ENCODE measurements at places on chromosomes 6 and 20.

DNA sequence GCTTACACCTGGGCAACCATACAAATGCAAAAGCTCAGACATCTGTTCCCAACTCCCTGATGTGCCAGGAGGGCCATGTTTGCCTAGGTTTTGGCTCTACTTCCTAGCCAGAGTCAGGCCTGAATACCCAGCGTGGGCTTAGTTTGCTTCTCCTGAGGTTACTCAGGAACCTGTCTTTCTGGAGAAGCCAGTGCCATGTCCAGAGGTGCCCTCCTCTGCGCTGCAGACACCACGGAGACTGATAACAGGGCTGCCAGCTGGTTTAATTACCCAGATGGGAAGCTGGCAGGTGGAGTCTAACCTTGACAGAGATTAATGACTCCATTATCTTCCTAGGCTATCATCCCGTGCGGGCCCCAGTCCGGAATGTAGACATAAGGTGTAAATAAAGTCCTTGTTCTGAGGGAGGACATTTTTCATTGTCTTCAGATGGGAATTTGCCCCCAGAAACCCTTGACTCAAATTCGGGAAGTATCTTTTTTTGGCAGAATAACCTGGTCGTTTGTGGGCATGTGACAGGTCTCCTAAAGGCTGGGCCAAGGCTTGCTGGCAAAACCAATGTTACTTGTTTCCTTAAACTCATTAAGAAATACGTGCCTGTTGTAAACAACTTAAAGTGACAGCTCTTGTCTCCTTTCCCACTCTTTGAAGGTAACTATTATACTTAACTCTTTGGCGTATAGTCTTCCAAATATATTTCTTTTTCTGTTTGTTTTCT, 29.2 kb upstream of the ZNFX1 start:
- DNase-seq, result no peak

GRCh38 chr6:15927531-15928225, 201.2 kb upstream of the MYLIP start:
- DNase-seq, result peak; percentile 24

GRCh38 chr6:37375376-37375775, 21.6 kb downstream of the RNF8 start:
- DNase-seq, result no peak

DNA sequence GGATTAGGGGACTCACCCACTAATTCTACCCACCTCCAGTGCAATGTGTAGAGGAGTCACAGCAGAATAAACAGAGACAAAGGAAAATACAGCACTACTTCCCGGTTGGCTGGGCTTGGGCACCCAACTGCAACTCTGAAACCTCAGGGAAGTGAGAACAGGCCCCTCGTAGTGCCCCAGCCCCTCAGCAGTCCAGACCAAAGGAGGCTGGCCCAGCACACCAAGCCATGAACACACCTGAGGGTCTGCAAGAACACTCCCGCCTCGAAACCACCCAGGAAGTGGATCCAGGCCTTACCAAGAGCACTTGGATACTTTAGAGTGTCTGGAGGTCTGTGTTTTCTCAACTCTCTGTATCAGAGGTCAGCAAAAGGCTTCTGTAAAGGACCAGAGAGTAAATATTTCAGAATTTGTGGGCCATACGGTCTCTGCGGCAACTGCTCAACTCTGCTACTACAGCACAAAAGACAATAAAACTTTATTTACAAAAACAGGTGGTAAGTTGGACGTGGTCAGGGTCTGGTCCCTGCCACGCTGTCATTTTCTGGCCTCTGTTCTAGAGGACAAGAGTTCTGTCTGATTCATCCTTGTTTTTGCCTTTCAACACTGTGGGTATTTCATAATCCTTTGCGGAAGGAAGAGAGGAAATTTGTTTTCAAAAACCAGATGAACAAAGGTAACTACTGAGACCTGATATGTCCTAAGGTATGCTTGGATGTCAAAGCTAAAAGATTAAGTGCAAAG, 154.6 kb downstream of the PTPRT start:
- DNase-seq, result no peak

All from GM04504 (cell line).